ENCODE measurements at places on chromosomes 4 and X.

DNA sequence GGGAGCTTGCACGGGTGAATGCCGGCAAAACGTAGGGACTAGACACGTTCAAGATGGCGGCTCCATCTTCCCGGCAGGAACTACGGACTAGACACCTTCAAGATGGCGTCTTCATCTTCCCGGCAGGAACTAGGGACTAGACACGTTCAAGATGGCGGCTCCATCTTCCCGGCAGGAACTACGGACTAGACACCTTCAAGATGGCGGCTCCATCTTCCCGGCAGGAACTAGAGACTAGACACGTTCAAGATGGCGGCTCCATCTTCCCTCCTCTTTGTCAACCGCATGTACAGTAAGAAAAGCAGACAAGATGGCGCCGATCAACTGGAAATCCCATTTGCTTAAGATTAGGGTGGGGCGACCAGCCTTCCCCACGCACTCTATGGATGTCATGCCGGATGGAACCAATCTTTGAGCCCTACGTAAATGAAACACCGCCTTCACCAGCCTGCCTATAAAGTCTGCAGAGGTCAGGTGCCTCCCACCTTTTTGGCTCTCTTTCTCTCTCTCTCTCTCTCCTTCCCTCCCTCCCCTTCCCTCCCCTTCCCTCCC is 222.4 kb downstream of the CRLF2 start:
- no peaks in the 10 kb centered on the region for H3K27me3 ChIP-seq
- H3K4me1 ChIP-seq, result no peaks in the 10 kb centered on the region
- DNase-seq, result peak; percentile 47
- H3K27ac ChIP-seq, result no peak overlapping the region
- H3K36me3 ChIP-seq, result no peaks in the 10 kb centered on the region
- H3K4me3 ChIP-seq, result peak overlapping the region; percentile 1

- no peak overlapping the region for H3K27ac ChIP-seq
- no peak for DNase-seq
- no peaks in the 10 kb centered on the region for H3K4me1 ChIP-seq
- no peaks in the 10 kb centered on the region for H3K36me3 ChIP-seq
- no peaks in the 10 kb centered on the region for H3K27me3 ChIP-seq
- H3K4me3 ChIP-seq, result no peak overlapping the region
These were observed 7.7 kb downstream of the HPGDS start for GRCh38 chr4:94334962-94335361.

DNA sequence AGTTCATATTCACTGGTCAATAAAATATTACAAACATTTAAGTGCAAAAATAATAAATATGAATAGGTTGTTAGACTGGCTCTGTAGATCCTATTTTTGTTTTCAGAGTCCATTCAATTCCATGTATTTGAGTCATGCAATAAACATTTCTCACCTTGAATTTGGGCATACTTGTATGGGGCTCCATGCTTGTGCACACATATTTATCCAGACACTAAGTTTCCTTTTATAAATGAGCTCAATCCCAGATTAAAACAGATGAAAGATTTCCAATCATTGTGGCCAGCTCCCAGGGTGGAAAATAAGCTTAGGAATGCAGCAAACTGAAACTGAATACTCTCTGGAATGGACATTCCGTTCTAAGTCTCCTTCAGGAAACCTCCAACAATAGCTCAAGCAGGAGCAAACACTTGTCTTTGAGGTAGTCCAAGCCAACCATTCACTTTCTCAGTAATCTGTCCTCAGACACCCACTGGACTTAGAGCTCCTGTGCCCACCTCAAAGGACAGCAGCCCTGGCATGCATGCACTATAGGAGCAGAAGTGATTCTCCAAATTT is 16.4 kb downstream of the DMD start:
- no peaks in the 10 kb centered on the region for H3K27me3 ChIP-seq
- no peaks in the 10 kb centered on the region for H3K4me1 ChIP-seq
- no peak for DNase-seq
- no peak overlapping the region for H3K4me3 ChIP-seq
- no peak overlapping the region for H3K27ac ChIP-seq
- H3K36me3 ChIP-seq, result no peaks in the 10 kb centered on the region

DNA sequence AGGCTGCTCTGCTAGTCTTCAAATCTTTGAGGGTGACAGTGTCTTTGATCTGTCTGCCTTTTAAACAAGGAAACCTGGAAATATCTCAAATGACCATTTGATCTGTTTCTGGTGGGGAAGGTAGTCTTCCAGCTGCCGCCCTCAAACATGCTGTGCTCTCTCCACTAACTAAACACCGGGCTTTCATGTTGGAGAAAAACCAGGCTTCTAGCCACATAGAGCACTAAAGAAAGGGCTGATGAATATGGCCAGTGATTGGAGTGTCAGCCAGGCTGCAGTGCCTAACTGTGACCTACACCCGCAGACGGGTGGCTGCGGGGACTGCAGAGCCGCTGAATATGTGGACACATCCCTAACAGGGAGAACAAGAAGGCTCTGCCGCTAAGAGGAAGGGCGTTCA is 85.9 kb downstream of the UNC5C start:
- no peak overlapping the region for H3K27ac ChIP-seq
- no peak overlapping the region for H3K4me3 ChIP-seq
- no peaks in the 10 kb centered on the region for H3K36me3 ChIP-seq
- no peaks in the 10 kb centered on the region for H3K4me1 ChIP-seq
- H3K27me3 ChIP-seq, result no peaks in the 10 kb centered on the region

GRCh38 chr4:48467891-48468290 is 15.3 kb upstream of the SLC10A4 start:
- H3K36me3 ChIP-seq, result no peaks in the 10 kb centered on the region
- no peak overlapping the region for H3K27ac ChIP-seq
- no peak for DNase-seq
- no peaks in the 10 kb centered on the region for H3K4me1 ChIP-seq
- H3K4me3 ChIP-seq, result no peak overlapping the region

All from RWPE2 (cell line).